CD4-positive, alpha-beta T cell treated with Interleukin-4 for 1 hour (primary cell): ENCODE measurements at places on chromosomes 11 and 22.

DNA sequence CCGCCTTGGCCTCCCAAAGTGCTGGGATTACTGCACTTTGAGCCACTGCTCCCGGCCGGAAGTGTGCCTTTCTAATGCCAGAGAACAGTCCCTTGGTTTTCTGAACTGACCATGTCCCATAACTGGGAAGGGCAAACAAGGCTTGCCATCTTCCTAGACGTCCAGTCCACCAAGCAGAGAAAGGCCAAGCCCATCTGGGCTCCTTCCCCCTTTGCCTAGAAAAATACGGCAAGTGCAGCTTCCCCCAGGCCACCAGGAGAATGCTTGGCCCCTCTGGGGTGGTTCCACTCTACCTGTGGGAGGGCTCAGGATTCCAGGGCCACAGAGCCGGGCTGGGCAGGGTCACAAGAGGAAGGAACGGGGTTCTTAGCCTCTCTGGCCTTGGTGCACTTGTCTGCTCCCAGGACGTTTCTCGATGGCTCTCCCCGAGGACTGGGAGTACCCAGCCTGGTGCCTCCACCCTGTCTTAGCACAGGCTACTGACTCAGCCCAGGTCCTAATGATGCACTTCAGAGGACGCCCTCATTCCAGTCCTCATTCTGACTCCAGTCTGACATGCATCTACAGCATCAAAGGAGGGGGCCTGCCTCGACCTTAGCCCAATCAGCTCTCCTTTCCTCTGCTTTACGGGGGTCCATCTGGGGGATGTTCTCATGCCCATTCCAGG is 1.2 kb downstream of the USP2 start:
- no peak for DNase-seq

DNA sequence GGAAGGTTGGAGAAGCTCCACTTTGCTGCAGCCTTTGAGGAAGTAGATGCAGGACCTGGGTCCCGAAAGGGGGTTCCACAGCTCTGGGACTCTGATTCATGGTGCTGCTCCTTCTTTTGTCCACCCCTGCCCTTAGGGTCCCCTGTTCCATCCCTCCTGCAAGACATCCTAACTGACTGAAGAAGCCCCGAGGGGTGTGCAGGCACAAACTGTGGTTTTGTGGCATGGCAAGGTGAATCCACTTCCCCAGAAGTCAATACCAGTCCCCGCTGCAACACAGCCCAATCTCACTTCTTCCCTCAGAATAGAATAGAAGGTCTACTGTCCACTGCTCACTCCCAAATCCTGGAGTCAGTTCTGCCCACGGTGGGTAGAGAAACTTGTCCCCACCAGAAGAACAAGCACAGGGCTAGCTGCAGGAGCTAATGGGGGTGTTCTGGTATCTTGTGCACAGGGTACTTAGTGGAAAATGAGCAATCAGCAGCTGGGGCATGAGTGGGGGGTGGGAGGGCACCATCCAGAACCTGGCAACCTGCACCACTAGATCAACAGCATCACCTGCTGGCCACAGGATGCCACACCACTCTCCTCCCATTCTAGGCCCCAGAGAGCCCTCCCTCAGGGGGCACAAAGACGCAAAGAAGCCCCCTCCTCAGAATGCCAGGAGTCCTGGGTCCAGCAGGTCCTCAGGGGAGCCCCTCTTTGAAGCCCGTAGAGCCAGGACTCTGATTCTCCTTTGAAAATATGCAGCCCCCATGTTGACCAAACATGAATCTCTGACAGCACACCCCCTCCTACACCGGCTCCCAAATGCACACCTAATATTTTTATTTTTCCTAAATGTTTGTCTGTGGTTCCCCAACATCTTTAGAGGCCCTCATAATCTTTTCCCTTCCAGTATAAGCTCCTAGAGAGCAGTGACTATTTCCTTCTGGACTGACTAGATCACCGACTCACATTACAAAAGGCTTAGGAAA is 14.1 kb downstream of the SPATA19 start:
- no peak for DNase-seq

- DNase-seq: no peak
These were observed 17.7 kb upstream of the FEZ1 start for GRCh38 chr11:125513705-125514265.

GRCh38 chr22:36461665-36462649 is 19.5 kb downstream of the TXN2 start:
- no peak for DNase-seq

DNA sequence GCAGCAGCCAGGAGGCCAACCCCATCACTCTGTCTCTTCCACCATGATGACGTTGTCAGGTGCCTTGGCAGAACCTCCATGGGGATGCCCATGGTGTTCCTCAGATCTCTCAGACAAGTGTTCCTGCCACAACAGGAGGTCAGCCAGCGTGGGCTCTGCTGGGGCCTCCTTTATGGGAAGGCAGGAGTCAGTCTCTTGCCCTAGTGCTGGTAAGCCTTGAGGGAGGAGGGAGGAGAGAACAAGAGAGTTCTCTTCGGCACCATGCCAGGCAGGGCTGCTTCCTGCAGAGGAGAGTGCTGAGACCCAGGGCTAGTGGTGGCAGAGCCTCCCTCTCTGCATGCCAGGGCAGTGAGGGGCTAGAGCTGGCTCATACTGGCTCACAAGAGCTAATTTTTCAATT is 32.5 kb downstream of the GNAZ start:
- no peak for DNase-seq

- DNase-seq: no peak
These were observed 27.6 kb downstream of the LRFN4 start for GRCh38 chr11:66884443-66884842.

GRCh38 chr22:41544671-41545476 is 604 bp upstream of the POLR3H start:
- no peak for DNase-seq

- no peak for DNase-seq
These were observed 38.6 kb upstream of the CARS1 start for GRCh38 chr11:3095712-3096361.

DNA sequence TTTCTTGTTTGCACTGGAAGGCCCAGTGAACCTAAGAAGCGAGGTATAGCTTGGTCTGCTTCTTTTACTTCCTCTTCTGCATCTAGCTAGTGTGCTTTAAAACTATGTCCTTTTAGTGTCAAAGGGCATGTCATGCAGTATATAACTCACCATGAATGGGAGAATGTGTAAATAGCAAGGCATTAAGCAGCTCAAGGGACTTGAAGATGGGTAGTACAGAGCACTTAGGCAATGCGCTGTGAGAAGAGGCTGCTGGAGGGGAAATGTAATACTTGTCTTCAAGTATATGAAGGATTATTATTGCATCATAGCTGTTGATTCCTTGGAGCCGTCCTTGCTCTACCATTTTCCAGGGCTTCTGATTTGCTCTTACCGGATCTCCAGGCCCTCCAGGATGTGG is 7.6 kb downstream of the MAML2 start:
- no peak for DNase-seq

GRCh38 chr11:121688860-121689614 is 236.3 kb upstream of the SORL1-AS1 start:
- DNase-seq: no peak
